ENCODE measurements at places on chromosomes 11 and 22.

GRCh38 chr11:30991376-30991775, 378.2 kb downstream of the DCDC1 start:
- DNase-seq: no peak

DNA sequence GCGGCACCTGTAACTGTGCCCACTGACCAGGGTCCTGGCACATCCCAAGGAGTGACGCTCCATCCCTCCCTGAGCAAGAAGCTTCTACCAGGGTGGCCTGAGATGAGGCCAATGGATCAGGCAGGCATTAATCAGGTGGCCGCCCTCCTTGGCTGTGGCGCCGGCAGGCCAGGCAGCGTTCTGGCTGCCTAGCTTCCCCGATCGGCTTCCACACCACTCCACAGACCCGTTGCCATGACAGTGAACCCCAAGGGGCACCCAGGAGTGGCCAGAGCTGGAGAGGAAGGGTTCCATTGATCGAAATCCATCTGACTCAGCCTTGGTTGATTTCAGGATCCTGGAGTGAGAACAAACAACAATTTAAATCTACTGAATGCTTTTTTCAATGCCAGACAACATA, 20.5 kb downstream of the LRRC55 start:
- no peak for DNase-seq

DNA sequence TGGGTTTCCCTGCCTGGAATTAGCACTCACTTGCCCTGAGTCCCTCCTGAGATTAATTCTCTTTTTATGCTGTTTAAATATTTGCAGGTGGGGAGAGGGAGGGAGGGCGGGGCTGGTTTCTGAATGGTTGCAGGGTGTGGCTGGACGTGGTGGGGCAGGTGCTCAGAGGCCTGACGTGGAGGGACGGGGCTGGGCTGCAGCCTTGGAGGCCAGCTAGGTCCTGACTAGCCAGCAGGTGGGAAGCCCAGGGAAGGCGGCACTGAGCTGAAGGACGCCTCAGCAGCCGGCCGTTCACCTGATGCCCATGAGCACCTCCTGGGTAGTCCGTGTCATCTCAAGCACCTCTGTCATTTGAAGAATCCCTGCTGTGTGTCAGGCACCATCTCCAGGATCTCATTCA, 21.3 kb downstream of the SGSM1 start:
- DNase-seq: no peak

- DNase-seq: no peak
These were observed 37.2 kb downstream of the POU2AF3 start for GRCh38 chr11:111335549-111335948.

DNA sequence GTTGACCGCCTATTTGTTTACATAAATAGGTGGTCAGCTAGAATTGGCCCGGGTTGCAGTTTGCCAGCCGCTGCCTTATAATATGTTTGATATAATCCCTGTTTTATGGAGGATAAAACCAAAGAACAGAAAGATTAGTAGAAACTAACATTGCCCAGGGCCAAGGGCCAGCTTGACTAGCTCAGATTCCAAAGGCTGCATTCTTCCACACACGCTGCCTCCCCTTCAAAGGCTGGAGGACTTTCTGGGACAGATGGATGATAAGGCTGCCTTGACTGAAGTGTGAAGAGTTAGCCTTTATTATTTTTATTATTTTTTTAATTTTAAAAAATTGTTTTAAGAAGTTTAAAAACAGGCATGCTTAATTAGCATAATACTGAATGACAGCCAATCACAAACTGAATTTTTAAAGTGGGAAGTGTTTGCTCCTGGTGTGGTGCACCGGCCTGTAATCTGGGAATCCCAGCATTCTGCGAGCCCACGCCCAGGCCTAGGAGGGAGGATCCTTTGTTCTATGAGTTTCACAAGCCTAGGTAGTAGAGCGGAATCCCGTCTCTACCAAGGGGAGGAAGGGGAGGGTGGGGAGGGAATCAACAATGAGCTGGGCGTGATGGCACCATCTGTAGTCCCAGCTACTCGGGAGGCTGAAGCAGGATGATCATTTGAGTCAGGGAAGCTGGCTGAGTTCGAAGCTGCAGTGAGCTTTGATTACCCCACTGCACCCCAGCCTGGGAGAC, 114.9 kb downstream of the NAV2 start:
- DNase-seq: no peak

- no peak for DNase-seq
These were observed 47.5 kb downstream of the RTL6 start for GRCh38 chr22:44450503-44450902.

- no peak for DNase-seq
These were observed 50.6 kb upstream of the ARFGAP3 start for GRCh38 chr22:42907404-42908373.

- DNase-seq: no peak
These were observed 27.4 kb downstream of the OTOG start for GRCh38 chr11:17574141-17575091.

DNA sequence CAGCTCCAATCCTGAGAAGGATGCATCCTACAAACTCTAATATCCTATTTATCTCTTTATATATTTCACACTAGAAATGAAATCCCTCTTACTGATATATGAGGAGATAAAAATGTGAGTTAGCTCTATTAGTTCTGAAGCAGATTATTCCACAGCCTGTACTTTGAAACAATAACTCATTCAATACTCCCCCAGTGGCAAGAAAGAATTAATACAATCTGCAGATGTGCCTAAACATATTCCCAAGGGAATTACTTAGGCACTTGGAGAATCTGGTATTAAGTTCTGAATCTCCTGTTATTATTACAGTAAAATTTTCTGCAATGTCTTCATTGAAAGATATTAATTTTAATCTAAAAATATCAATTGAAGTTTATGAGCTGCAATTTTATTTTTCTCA, 59.4 kb downstream of the DDI1 start:
- no peak for DNase-seq

- DNase-seq: no peak
These were observed at the start of gene LRRC10B for GRCh38 chr11:61507962-61508861. TSS of gene LRRC10B (plus strand) at chr11:61508749. CDS start at chr11:61508999, 250 bp downstream.

- no peak for DNase-seq
These were observed 129.8 kb upstream of the KIRREL3 start for GRCh38 chr11:127130321-127130720.

- no peak for DNase-seq
These were observed 107.4 kb downstream of the ZBTB16 start for GRCh38 chr11:114166897-114167323.

DNA sequence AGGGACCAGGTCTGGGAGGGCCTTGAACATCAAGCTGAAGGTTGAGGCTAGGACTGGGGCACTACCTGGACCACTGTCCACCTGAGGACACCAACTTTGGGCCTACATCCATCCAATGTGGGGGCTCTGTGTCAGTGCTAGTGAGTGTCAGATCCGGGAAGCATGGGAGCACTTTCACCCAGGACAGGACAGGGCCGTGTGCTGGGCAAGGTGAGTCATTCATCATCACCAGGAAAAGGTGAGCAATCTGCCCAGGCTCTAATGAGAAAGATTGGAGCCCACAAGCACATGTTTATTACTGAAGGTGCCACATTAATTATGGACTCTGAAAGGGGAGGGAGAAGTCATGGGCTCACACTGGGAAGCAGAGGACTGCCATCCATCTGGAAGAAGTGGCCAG, 39.7 kb upstream of the DRD2 start:
- DNase-seq: no peak

- no peak for DNase-seq
These were observed 36.2 kb upstream of the KRTAP5-7 start for GRCh38 chr11:71490731-71491390.

DNA sequence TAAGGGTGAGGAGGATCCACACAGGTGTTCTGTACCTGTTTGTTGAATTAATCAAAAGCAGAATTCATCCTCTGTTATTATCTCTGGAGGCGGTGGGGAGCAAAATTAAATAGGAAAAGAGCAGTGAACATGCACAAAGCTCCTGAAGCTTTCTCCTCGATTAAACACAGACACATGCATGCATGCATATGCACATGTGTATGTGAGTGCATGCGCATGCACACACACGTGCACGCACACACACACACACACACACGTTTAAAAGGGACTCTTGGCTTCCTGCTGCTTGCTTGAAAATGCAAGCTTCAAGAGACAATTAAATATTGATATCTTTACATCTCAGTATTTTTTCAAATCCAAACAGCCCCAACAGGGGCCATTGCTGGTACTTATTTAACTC, 462.1 kb downstream of the BUD13 start:
- DNase-seq: no peak

- no peak for DNase-seq
These were observed 208.1 kb upstream of the TENM4 start for GRCh38 chr11:79648766-79649520.

GRCh38 chr11:107562647-107563208, 2.8 kb downstream of the ALKBH8 start:
- DNase-seq: no peak

- no peak for DNase-seq
These were observed 50.3 kb downstream of the PKNOX2 start for GRCh38 chr11:125214601-125215565.
